Umbilical cord (tissue), 2 donors: ENCODE measurements at places on chromosomes 3 and 15. TPM values are rescaled to one million over a fixed set of nuclear protein-coding genes. Genes with fewer than 3 reads are reported as not detected.

DNA sequence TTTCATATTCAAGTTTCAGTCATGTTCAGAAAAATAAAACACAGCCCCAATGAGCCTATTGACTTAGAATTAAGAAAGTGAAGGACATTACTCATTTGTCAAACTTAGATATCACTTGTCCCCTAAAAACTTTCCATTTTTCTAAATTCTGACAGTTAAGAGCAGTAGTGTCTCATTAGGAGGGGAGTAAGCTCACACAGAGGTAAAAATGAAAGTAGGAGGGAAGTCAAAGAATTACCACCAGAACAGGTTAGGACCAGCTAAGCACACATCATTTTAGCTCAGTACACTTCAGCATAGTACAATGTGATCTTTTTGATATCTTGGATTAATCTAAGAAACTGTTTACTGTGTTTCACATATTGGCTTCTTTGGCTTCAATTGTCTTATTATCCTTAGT lies 64.3 kb downstream of the OSTN start:
- no peak for DNase-seq

DNA sequence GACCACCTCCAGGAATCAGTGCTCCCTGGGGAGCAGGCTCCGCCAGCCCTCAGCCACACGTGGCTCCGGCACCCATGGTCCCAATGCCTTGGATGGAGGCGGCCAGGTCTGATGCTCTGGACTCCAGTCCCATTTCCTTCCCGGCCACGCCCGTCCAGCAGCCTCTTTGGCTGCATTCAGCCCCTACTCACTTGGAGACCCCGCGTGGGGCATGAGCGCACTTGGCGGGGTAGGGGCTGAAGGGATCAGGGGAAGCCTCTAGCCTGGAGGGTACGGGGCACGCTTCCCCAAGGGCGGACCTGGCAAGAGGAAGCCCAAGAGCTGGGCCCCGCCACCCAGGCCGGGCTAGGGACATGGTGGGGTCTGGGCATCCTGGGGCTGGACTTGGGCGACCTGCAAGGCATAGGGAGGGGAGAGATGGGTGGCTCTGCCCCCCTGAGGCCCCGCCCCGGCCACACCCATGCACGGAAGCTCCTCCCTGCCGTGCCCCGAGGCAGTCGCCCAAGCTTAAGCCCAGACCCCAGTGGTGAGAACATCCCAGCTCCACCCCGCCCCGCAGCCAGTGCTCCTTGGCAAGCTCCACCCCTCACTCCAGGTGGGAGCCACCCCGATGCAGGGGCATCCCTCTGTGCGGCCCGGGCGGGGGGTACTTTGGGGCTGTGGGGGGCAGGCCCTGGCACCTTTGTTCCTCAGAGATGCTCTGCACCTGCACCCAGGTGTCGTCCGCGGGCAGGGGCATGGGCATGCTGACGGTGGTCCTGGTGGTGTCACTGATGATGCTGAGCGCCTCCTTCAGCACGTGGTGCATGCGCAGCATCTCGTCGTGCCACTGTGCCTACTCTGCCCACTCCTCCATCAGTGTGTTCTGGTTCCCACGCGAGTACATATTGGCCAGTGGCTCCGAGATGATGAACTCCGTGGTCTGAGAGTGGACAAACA lies 163.5 kb downstream of the GOLGA6L4 start:
- DNase-seq, result no peak

DNA sequence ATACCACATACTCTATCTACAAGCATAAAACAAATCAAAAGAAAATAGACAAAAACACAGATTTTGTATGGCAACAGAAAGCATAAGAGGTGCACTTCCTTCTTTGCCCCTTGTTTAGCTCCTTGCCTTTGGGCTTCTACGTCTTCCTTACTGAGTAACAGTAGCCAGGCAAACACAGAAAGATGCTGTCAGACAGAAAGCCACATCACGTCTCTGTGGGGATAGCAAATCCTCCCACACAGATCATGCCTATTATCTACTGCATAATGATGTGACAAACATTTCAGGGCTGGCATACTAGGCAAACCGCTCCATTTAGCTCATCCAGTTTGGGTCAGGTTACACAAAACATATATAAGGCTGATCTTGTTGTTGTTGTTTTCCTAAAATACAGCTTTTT lies 92.7 kb downstream of the BOC start:
- no peak for DNase-seq

Gene VILL
- 19.5 TPM for total RNA-seq

Gene CHDH
- 0.48 TPM for total RNA-seq
